NCI-H510A (cell line): ENCODE measurements at places on chromosomes 13 and 19.

GRCh38 chr19:47661161-47661560, 52.1 kb upstream of the EHD2 start:
- no peak for DNase-seq

DNA sequence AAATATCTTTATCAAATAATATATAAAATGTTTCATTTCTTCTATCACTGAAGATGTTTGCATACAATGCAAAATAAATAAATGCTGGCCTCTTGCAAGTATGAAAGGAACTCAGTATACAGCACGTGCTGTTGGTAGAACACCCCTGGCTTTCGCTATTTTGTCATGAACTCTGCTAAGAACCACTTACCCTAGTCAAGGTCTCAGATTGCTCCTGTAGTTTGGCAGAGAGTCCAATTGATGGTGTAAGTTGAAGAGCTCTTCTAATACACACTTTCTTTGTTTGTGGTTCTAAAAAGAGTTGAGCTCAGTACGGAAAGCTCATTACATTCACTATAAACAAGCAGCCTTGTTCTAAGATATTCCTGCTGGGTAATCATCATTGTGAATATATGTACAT, 1258.9 kb downstream of the EFNB2 start:
- DNase-seq = peak; percentile 6

- no peak for DNase-seq
Measured at GRCh38 chr19:47075941-47076340, 27.5 kb upstream of the TMEM160 start.

DNA sequence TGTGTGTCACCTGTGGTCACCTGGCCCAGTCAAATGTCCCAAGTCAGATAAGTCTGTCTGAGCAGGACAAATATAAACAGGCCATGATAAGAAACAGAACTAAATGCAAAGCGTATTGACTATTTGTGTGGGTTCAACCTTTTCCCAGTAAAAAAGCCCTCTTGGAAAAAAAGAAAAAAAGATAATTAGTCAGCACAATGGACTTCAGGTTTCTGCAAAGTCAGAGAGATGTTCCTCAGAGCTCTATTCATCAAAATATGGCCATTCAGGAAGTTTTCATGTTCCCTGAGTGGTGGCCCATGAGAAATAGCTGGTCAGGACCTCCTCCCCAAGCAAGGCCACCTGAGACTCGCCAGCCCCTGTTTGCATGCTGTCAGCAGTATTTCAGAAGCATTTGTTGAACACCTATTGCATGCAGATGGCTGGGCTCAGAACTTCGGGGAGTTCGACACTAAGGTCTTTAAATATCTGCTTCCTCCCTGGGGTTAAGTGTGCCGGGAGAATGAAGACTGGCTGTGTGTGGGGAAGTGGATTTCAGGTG, 2.7 kb downstream of the FFAR3 start:
- no peak for DNase-seq

DNA sequence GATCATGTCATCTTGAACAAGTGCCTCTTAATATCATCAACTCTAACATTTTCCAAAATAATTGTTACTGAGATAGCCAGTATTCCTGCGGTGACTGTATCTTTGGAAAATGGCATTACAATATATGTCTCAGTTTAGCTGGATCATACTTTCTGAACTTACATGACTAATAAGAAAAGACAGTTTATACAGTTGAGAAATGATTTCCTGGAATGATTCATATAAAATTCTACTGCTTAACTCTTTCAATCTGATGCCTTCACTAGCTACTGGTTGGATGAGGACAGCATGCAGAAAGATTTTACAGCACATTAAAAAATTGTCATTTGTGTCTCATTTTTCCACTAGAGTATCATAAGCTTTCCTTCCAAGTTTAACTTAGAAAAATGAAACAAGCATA, 302.1 kb downstream of the PCDH17 start:
- no peak for DNase-seq

GRCh38 chr13:100917011-100917410, 242.4 kb upstream of the TMTC4 start:
- no peak for DNase-seq

DNA sequence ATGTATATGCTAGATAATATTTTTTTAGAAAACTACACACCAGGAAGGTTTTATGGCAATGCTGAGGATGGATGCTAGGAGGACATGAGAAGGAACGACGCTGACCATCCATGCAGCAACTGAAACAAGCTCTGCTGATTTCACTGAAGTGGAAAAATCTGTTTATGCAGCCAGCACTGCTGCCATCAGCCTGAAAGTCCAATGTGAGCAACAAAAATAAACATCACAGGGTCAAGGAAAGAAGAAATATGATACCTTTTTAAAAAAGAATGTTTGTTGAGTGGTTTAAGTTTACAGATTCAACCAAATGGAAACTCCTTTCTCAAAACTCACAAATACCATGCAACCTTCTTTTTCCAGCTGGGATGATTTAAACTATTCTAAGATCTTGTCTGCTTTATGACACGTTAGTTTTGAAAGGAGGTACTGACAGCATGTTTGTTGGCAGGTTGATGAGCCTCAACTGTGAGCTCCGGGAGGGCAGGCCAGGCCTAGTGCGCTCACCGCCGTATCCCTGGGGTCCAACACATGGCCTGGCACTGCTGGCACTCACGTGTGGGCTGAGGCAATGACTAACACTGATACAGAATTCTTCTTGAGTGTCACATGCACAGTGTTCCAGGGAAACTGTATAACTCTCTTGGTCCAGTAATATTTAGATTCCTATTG, 46.8 kb downstream of the LATS2 start:
- DNase-seq = no peak

DNA sequence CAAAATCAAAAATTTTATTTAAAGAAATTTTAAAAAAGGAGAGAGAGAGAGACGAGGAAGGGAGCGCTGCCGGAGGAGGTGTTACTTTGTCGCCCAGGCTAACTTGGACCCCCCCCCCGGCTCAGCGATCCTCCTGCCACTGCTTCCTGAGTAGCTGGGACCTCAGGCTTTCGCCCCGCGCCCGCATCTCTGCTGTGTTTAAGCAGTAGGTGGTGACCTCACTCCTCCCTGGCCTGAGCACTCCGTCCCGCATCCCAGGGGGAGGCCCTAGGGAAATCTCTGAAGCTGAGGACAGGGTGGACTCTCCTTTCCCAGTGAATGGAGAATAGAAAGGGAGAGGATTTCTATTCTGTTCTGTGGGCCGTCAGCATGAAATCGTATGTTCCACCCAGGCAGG, 485 bp upstream of the ZNF845 start:
- DNase-seq = no peak

- DNase-seq = no peak
Measured at GRCh38 chr19:29131456-29131855, 81.5 kb downstream of the UQCRFS1 start.

DNA sequence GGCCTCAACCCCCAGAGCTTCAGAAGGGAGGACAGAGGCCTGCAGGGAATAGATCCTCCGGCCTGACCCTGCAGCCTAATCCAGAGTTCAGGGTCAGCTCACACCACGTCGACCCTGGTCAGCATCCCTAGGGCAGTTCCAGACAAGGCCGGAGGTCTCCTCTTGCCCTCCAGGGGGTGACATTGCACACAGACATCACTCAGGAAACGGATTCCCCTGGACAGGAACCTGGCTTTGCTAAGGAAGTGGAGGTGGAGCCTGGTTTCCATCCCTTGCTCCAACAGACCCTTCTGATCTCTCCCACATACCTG, 969 bp upstream of the CEACAM5 start:
- no peak for DNase-seq

DNA sequence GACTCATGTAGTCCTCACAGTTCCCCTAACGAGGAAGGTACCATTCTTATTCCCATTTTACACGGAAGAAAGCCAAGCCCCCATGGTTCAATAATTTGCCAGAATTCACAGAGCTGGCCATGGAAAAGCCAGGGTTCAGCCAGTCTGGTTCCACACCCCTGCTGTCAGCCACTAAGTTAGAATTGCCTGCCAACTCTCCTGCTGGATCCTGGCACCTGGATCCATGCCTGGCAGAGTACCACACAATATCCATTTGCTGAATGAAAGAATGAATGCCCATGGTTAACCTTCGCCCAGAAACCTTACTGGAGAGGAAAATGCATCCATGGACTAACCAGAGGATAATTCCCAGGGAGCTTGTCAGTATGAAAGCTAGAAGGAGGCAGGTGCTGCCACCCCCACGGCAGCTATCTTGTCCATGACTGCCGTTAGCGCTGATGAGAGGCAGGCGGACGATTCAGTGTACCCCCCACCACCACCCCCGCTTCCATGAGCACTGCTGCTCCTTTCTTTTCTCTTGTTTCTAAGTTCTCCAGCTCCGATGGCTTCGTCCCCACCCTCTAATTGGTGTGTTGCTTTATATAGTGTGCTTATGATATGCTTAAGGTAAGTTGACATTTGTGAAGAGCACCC, 114.5 kb downstream of the SLC7A1 start:
- DNase-seq = peak; percentile 7

DNA sequence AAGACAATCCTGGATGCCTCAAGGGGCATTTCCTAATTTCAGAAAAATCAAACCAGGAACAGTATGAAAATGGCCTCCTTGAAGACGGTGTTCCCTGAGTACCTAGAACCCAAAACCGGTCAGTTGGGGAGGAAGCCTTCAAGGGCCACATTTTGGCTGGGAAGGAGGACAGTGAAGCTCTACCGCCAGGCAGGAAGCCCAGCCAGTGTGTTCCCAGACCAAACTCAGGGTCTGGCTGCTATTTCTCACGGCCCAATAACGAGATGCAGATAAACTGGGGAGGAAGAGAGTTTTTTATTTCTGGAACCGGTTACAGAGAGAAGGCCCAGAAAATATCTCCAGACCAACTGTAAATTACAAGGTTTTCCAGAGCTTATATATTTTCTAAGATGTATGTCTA, 24.3 kb upstream of the CEACAM21 start:
- no peak for DNase-seq

GRCh38 chr13:94154367-94154766, 325.1 kb downstream of the DCT start:
- no peak for DNase-seq

DNA sequence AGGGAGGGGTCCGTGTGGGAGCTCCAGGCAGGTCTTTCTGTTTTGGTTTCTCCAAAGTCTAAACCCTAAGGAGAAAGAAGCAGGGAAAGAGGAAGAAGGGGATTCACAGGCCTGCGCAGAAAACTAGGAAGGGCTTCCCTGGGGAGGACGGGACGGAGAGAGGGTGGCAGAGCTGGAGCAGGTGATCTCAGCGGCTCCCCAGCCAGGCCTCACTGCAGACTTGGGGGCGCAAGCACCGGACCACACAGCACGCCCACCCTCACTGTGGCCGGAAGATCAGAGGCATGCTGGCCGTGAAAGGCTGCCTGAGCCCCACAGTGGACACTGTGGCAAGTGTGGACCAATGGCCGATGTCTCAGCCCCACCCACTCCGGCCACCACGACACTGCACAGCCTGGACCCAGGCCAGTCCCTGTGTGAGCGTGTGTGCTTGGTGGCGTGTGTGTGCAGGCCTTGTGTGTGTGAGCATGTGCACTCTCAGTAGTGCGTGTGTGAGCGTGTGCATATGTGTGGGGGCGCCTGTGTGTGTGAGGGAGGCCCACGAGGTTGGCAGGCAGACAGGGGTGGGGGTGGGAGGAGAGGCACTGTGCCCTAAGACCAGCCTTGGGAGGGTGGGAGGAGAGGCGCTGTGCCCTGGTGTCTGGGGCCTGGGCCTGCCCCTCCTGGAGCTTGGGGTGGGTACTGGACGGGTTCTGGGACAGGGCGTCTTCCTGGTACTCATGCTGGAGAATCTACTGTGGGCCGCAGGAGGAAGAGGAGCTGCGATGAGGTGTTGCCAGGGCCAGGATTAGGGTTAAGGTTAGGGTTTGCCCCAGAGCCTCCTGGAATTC, 15.4 kb upstream of the TMEM255B start:
- DNase-seq = no peak

GRCh38 chr13:21800837-21801616, 130.2 kb downstream of the FGF9 start:
- no peak for DNase-seq

- peak; percentile 46 for DNase-seq
Measured at GRCh38 chr13:20101467-20102316, 59.2 kb downstream of the GJA3 start.

DNA sequence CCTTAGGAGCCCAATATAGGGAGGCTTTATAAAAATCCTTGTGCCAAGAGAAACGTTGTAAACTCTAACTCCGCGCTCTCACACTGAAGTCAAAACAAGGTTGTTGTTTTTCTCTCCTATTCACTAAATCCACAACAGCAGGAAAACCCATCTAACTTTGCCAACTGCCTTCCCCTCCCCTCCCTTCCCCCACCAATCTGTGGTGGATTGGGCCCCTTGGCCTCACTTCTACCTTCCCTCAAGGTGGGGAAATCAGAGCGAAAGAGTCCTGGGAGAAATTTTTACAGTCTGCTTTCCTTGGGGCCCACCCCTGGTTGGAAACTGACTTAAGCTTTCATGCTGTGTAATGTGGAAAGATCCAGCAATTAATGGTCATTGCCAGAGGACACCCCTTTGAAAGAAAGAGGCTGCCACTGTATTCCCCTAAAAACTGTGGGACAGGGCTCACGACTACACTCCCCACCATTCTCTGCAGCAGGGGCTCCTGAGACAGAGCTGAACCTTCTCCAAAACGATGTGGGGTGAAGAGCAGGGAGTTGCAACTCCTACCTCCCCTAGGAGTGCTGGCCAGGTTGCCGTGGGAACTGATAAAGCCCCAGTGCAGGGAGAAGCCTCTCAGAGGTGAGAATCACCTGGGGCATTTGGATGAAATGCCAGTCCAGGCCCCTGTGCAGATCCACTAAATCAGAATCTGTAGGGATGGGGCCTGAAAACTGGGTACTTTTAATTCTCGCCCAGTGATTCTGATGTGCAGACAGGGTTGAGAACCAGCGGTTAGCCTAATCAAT, 1.1 kb downstream of the DHRS12 start:
- DNase-seq = no peak

- no peak for DNase-seq
Measured at GRCh38 chr19:51469162-51469561, 9.2 kb upstream of the CEACAM18 start.

GRCh38 chr19:47483800-47484690, at the start of gene KPTN:
TSS of gene KPTN (minus strand) at chr19:47484219. CDS start at chr19:47484160, 59 bp downstream.
- DNase-seq = peak; percentile 84

- DNase-seq = no peak
Measured at GRCh38 chr13:72774019-72774418, 7.7 kb downstream of the DIS3 start.

- DNase-seq = no peak
Measured at GRCh38 chr13:107650081-107650701, 565.1 kb downstream of the LIG4 start.

GRCh38 chr19:8097198-8097597, 44.6 kb downstream of the CCL25 start:
- DNase-seq = no peak

GRCh38 chr13:33204130-33204927, 81.2 kb downstream of the STARD13 start:
- no peak for DNase-seq

- DNase-seq = no peak
Measured at GRCh38 chr13:109985871-109986450, 199.6 kb upstream of the IRS2 start.

GRCh38 chr13:47650209-47650608, 350.9 kb downstream of the SUCLA2 start:
- no peak for DNase-seq
